ENCODE measurements at places on chromosomes 4 and X. TPM values are rescaled to one million over a fixed set of nuclear protein-coding genes. Genes with fewer than 3 reads are reported as not detected.

RAB39B gene
- 0.05 TPM for total RNA-seq

RNF212 gene
- 0.29 TPM for total RNA-seq

UGT8 gene
- 4.3 TPM for total RNA-seq

DGAT2L6 gene
- not detected for total RNA-seq

GLOD5 gene
- total RNA-seq: not detected

SFRP2 gene
- total RNA-seq: not detected

FGFRL1 gene
- 22.3 TPM for total RNA-seq

PCYT1B gene
- total RNA-seq: not detected

AR gene
- 3.5 TPM for total RNA-seq

LNX1 gene
- total RNA-seq: 1.6 TPM

KLF8 gene
- total RNA-seq: 0.99 TPM

ARHGAP4 gene
- 24.2 TPM for total RNA-seq

CXCL10 gene
- 12.7 TPM for total RNA-seq

MAGEE1 gene
- total RNA-seq: 3.3 TPM

SPP1 gene
- total RNA-seq: 33.4 TPM

NALF2 gene
- 0.29 TPM for total RNA-seq

SPANXC gene
- total RNA-seq: not detected

TBX22 gene
- total RNA-seq: not detected

SMPX gene
- total RNA-seq: not detected

SPANXA1 gene
- total RNA-seq: not detected

SLC25A4 gene
- 12.5 TPM for total RNA-seq

CXXC4 gene
- total RNA-seq: 0.05 TPM

UGT2B7 gene
- 2.7 TPM for total RNA-seq

CABS1 gene
- total RNA-seq: not detected

ADH7 gene
- total RNA-seq: not detected

SERPINA7 gene
- total RNA-seq: not detected

PDE6B gene
- 0.39 TPM for total RNA-seq

CSN1S1 gene
- total RNA-seq: not detected

PAGE2 gene
- total RNA-seq: not detected

ATP1B4 gene
- total RNA-seq: not detected

PF4V1 gene
- not detected for total RNA-seq

MAGEB10 gene
- total RNA-seq: not detected

IGFBP7 gene
- total RNA-seq: 2,270 TPM

XPNPEP2 gene
- not detected for total RNA-seq

NXF2B gene
- total RNA-seq: not detected

CENPE gene
- total RNA-seq: 8.1 TPM

CCDC160 gene
- not detected for total RNA-seq
